Activated gamma-delta T cell treated with Interleukin-2 at 50 U/mL for 16 hours (primary cell): ENCODE measurements at places on chromosomes 7 and 10.

DNA sequence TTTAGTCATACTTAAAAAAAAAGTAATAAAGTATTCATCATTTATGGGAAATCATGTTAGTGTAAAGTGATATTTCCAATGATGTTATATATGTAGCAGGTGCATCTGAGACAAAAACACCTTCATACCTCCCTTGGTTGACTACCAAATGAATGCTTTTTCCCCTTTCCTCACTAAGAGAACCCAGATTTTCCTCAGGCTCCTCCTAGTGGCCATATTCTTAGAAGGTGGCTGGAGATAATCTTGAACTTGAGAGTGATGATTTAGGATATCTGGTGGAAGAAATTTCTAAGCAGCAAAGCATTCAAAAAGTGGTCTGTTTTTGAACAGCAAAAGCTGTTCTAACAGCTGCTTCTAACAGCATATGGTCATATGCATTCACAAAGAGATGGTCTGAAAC is 16.8 kb upstream of the DNAH11 start:
- DNase-seq = no peak

GRCh38 chr7:88259656-88260380 is 40.0 kb upstream of the SRI start:
- no peak for DNase-seq

- peak; percentile 55 for DNase-seq
Measured at GRCh38 chr7:151351967-151352366, 10.4 kb downstream of the NUB1 start.

GRCh38 chr7:82975811-82976468 is 186.7 kb downstream of the PCLO start:
- no peak for DNase-seq

DNA sequence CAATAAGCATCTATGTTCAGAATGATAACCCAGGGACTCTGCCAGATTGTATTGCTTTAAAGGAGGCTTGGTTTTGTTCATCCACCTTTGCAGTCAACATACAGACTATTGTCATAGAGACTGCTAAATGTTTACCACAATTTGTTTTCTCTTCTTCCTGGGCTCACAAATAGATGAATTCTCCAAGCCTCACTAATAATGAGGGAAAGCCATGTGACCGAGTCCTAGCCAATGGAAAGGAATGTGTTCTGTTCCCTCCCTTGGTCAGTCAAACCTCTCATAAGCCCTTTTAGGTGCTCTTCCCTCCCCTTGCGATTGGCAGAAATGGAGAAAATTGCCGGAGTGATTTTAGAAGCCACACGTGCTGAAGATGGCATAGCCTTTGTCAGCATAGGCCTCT is 136.9 kb downstream of the RTKN2 start:
- no peak for DNase-seq

- peak; percentile 31 for DNase-seq
Measured at GRCh38 chr10:93482145-93482834, at the start of gene MYOF. Gene MYOF, minus strand, starts transcription at chr10:93482334. Its CDS starts 140 bp downstream, at chr10:93482194.

- no peak for DNase-seq
Measured at GRCh38 chr7:47651355-47652317, 69.7 kb upstream of the TNS3 start.

DNA sequence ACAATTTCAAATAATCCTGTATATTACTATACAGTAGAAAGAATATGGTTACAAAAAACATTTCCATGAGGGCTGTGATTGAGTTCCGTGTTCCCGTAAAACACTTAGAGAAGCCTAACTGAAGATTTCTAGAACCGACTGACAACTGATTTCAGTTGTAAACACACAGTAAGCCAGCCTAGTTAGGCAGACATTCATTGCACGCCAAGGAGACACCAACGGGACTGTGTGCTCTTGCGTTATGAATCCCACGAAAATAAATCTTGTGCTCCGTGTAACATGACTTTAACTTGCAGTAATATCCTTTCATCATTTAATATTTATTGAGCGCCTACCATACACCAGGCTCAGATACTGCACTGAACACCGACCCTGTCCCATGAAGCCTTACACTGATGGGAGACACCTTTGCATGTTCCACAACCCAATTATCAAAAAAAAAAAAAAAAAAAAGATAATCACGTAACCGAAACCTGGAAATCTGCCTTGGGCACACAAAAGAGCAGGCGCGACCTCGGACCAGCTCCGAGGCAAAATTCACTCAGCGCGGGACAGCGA is 420 bp upstream of the KLHL7 start:
- DNase-seq = no peak

DNA sequence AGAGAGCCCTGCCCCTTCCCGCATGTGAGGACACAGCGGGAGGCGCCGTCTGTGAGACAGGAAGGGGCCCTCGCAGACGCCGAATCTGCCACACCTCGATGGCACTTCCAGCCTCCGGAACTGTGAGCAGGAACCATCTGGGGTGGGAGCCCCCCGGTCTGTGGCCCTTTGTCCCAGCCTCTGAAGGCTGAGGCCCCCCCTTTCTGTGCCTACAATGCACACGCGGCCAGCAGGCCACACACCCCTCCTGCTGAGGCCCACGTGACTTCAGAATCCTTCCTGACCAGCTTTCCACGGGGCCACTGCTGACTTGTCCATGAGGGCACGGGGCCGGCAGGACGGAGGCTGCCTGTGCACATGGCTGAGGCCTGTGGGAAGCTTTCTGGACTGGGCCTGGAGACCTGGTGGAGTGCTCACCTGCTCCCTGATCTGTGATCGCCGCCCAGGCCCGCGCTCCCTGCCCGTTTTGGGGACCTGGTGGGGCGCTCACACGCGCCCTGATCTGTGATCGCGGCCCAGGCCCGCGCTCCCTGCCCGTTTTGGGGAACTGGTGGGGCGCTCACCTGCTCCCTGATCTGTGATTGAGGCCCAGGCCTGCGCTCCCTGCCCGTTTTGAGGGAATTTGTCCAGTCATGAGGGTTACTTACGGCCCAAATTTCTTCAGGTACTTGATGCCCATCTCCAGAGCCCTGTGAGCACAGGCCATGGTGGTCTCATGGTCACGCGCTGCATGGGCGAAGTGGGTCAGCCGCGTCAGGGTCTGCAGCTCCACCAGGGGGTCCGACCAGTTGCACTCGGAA is 34.3 kb downstream of the CFAP46 start:
- DNase-seq = no peak

DNA sequence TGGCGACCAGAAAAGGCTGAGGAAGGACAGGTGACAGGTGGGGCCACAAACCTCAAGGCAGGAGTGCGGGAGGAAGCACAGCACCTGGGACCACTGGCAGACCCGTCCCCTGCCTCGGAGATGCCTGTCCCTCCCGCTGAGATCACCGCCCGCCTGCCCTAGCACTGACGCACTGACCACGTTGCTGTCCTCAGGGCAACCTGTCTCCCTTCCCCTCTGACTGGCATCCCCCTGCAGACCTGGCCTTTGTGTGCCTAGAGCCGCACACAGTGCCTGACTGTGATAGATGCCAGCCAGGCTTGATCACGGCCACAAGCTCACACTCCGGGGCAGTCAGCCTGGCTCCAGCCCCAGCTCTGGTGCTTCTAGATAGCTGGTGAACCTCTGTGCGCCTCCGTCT is 58.4 kb upstream of the EN2 start:
- DNase-seq = no peak

DNA sequence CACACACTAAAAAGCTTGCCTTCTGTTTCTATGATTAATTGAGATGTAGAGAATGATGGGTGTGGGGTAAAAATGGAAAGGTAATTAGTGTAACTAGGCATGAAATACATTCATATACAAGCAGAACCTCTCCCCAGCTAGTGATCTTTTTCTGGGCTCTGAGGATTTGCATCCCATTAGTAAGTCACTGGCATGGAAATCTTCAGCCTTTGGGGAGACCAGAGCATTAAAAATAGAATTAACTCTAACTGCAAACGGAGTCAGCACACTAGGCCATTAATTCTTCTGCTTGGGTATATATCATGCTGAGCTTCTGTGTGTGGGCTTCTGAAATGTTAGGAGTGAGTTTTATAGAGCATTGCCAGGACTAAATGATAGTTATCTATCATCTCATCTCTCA is 128.9 kb downstream of the HDAC9 start:
- DNase-seq = no peak

DNA sequence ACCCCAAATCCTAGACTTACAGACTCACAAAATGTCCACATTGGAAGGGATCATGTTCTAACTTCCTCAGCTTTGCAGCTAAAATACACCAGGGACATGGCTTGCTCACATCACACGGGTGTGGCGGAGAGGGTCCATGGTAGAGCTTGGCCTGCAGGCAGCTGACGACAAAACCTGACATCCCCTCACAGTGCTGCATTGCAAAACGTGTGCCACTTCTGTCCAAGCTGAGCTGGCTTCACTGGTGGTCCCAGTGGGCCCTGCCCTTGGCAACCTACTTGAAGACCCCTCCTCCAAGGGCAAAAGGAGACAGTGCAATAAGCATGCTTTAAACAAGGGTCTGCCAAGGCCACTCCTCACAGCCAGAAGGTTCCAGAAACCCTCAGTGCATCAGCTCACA is 21.9 kb downstream of the ANXA11 start:
- no peak for DNase-seq

DNA sequence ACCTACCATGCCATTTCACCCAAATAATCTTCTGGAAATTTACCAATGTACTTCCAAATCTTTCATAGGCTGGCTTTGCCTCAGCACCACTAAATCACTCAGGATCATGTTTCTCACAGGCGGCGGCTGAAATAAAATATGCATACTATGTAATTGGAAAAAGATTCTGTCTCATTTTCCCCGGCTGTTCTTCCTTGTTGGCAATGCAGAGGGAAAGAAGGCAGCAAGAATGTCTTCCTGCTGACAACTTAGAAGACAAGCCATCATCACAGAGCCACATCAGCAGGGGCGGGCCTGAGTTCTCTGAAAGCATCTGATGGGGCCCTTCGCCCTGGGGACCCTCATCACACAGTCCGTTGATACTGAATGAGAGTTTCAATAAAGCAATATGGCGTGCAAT is 39.2 kb upstream of the COL1A2 start:
- DNase-seq = no peak

DNA sequence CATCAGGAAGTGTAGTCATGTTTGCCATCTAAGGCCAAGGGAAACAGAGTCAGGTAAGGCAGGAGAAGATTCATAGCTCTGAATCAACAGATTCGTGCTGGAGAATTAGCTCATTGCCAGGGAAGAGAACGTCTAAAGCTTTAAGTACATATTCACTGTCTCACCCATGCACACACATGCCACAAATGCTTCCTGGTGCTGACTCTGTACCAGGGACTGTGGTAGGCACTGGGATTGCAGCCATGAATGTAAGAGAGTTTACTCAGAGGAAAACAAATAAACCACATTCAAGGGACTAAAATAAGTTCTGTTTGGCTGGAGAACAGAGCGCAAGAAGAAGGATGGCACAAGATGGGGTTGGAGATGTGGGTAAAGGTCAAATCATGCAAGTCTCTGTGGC is 89.8 kb upstream of the HPS1 start:
- DNase-seq = no peak

- DNase-seq = no peak
Measured at GRCh38 chr10:1114719-1115606, 58.8 kb downstream of the WDR37 start.

DNA sequence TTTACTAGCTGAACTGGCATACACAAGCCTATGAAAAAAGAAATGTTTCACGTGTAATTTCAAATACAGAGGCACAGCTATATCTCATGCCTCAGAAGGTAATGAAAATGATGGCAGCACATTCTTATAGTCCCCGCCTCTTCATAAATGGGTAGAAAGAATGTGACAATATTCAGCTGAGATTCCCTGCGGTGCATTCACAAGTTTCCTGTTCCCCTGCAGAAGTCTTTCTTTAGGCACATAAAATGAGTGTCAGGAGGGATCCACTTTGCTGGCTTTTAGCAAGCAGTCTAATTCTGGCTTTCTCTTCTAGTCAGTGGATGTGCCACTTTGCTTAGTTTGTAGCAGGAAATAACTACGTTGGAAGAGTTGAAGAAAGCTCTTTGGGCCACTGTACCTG is 56.1 kb downstream of the DGKB start:
- no peak for DNase-seq

DNA sequence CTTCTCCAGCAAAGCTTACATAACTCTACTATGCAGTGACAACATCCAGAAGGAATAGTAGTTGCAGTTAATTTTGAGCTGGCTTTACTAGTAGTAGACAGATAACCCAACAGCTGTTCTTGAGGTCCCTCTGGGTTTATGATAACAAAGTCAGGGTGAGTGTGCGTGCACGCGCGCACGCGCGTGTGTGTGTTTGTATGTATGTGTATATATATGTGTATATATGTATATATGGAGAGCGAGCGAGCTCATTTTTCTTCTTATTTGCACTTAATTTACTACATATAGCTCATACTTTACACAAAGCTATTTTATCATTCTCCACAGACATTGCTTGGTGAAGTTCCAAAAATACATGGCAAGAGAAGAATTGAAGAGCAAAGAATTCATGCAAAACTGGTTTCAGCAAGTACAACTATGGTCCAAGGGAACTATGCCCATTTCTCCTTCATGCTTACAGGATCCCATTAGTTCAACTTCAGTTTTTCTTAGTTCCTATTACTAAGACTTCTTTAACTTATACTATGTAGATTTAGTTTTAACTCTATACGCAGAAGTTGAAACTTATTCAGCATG is 105.9 kb upstream of the TMEM168 start:
- no peak for DNase-seq

- no peak for DNase-seq
Measured at GRCh38 chr10:98010939-98011685, 19.3 kb downstream of the CRTAC1 start.

DNA sequence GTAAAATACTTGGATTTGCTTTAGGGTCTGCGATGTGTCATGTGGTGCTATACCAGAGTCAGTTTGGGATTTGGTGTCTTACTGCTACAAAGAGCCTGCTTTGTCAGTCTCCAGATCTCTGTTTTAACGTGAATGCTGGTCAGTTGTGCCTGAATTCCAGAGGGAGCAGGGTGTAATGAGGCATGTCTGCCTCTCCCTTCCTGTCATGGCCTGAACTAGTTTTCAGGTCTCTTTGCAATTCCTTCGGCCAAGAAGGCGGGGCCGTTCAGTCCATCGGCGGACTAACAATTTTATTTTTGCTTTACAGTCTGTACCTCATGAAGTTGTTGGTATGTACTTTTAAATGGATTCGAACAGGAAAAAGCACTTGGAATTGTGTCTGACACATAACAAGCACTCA is 465.1 kb upstream of the ADARB2 start:
- DNase-seq = no peak

DNA sequence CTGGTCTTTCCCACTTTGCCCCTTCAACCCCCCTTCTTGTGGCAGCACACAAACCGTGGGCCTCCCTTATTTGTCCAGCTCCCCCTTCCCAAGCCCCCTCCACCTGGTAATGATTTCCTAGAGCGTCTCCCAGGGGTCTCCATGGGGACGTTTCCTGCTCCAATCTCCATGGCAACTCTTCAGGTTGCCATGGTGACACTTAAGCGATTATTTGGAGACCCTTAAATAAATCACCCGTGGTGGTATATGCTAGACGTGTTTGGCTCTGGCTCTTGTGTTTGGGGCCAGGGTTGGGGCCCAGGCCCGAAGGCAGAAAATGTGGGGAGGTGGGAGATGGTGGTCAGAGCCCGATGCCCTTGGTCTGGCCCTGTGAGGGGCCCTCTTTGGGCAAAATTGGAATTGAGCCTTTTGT is 41.1 kb upstream of the DLG5 start:
- no peak for DNase-seq

GRCh38 chr10:12194752-12195271 is 879 bp downstream of the NUDT5 start:
- DNase-seq = peak; percentile 16

- DNase-seq = no peak
Measured at GRCh38 chr7:96308253-96308949, 13.5 kb downstream of the SLC25A13 start.
